Stimulated activated CD4-positive, alpha-beta T cell treated with anti-CD3 and anti-CD28 coated beads, TNF-alpha, amount 100 ng/mL, for 24 hours (primary cell): ENCODE measurements at places on chromosomes 7 and 10.

- no peak for DNase-seq
Observed at GRCh38 chr10:6871128-6871527, 291.1 kb upstream of the PRKCQ start.

GRCh38 chr10:114541081-114541796 lies 116.8 kb downstream of the ABLIM1 start:
- DNase-seq: peak; percentile 41

DNA sequence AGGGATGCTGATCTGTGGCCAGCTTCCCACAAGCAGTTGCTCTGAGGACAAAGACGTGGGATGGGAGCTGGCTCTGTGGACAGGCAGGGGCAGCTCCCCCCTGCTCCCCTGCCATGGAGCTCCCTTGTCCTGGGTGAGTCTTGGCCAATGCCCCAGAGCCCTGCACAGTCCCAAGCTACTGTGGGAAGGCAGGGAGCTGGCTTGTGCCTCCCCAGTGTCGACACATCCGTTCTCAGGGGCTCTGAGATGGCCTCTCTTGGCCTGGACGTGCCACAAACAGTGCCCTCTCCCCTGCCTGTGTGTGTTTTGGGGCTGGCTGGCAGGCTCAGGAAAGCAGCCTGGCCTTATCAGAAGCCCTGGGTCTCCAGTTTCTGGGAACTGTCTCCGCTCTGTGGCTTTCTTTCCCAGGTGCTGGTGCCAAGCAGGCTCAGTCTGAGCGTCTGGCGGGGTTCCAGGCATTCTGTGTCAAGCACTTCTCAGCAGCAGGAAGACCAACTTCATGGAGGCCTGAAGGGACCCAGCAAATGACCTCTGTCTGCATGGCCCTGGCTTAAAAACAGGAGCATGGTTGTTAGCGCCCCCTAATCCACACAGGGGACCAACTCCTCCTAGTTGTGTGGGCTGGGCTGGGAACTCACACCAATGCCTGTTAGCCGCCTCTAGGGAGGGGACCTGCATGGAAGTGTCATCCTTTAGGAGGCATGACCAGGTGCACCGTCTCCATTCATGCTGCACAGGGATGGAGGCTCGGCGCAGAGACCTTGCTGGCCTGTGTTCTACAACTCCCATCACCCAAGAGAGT lies 375.2 kb downstream of the RPS24 start:
- DNase-seq: no peak

GRCh38 chr7:44960011-44960580 lies 18.7 kb downstream of the MYO1G start:
- DNase-seq: no peak

GRCh38 chr10:58331646-58332045 lies 3.2 kb upstream of the UBE2D1 start:
- no peak for DNase-seq

DNA sequence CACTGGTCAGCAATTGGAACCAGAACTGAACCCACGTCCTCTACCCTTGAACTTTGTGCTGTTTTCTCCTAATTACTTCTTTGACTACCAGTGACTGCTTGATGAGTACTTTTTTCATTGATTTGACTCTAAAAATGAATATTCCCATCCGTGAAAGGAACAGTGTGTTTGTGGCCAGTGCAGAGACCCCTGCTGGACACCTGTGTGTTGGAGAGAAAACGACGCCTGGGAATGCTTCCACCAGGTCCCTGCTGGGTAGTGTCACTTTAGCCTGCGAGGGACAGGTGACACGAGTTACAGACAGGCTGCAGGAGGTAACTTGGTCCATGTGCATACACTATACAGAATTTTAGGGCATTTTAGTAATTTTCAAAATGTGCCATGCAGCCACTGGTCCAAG lies 6.8 kb upstream of the GJD4 start:
- DNase-seq: no peak

DNA sequence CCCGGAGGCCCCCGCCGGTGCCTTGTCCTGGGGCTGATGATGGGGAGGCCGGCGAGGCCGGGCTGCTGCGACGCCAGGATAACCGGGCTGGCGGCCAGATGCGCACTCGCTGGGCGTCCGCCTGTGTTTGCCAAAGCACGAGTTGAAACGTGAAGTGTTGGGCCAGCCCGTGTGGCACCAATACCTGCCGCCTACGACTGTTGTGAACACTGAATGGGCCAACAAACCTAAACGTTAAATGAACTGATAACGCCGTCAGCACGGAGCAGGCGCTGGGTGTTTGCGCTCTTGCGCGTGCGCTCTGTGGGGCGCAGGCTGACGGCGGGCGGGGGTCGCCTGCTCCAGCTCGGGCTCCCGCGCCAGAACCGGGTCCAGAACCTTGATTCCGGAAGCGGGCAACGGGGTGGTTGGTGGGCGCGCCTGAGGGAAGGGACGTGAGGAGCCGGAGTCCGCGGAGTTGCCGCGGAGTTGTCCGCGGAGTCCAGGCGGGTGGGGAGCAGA lies 658 bp downstream of the CYP2E1 start:
- DNase-seq: no peak

DNA sequence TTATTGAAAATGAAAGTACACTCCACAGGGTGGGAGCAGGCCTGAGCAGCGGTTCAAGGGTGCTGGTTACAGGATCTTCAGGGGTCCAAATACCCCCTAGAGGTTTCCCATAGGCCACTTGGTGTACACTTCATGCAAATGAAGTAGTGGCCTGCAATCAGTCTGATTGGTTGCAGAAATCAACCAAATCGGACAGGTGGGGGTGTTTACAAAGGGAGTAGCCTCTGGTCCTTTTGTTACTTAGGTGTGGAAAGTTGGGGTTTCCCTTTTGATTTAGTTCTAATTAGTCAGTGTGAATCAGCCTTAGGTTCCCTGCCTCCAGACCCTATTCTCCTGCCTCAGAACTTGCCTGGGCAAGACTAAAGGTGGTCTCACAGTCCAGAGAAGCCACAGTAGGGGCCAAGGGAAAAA lies 49.6 kb downstream of the SYPL1 start:
- DNase-seq: no peak

DNA sequence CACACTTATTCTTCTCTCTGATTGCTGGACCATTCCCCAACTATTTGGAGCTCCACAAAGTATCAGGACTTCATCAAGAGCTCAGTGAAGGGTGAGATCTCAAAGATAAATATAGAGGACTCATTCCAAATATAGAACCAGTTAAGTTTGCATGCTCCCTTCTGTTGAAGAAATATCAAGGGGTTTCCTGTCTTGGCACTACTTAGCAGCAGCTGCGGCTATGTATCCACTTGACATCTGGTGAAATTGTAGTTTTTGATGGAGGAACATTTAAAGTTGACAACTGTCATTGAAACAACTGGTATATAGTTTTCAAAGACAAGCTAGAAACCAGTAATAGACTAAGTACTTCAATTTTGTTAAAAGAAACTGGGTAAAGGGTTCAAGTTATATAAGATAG lies 1.0 kb upstream of the SPAG6 start:
- DNase-seq: no peak

DNA sequence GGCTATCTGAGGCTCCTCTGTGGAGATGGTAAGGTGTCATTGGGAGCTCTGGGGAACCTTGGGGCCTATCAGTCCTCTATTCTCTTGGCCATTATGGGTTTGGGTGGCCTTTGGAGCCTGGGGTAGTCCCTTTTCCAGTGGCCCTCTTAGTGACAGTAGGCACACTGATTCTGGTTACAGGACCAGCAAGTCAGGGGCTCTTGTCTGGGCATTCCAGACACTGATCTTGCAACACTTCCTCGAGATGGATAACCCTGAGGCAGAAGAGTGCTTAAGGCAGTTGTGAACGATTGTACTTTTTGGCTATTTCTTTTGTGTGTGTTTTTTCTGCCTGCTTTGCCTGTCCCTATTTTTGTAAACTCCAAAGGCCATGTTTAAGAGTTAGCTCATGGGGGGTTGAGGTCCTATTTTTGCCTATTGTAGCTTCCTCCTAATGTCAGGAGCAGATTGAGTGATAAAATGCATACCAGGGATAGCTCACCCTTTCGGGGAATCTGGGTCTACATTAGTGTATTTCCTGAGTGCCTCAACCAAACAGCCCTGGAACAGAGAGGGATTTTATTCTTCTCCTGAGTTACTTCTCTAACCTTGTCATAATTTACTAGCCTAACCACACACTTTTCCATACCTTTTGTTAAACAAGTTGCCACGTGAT lies 61.2 kb downstream of the PRKAR2B start:
- DNase-seq: no peak

- DNase-seq: no peak
Observed at GRCh38 chr10:124736491-124737136, 7.6 kb downstream of the FAM53B start.

DNA sequence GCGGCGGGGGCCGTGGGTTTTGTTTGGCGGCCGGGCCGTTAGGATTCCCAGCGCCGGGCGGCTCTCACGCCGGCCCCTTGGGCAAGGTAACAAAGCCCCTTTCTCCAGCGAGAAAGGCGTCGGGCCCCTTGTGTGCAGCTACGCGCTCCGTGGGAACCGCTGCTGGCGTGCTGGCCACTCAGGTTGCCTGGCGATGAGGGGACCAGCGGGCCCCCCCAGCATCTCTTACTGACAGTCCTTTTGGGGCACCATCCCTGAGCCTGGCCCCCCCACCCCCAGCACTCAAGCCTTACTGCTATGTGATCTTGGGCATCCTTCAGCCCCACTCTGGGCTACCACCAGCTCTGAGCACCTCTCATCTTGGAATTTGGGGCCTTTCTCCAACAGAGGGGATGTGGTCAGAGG lies 1.8 kb downstream of the LFNG start:
- no peak for DNase-seq

DNA sequence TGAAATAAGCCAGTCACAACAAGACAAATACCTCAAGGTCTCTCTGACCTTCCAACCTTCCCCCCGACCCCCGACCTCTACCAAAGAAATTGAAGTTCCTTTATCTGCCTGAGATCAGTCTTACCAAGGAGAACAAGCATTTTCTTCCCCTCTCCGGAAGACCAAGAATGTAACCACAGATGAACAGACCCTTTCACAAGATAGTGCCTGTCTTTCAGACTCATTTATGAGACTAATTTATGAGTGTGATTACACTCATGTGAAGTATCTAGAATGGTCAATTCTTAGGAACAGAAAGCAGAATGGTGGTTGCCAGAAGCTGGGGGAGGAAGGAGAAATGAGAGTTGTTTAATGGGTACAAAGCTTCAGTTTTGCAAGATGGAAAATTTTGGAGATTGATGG lies 108.9 kb upstream of the MKLN1 start:
- no peak for DNase-seq

DNA sequence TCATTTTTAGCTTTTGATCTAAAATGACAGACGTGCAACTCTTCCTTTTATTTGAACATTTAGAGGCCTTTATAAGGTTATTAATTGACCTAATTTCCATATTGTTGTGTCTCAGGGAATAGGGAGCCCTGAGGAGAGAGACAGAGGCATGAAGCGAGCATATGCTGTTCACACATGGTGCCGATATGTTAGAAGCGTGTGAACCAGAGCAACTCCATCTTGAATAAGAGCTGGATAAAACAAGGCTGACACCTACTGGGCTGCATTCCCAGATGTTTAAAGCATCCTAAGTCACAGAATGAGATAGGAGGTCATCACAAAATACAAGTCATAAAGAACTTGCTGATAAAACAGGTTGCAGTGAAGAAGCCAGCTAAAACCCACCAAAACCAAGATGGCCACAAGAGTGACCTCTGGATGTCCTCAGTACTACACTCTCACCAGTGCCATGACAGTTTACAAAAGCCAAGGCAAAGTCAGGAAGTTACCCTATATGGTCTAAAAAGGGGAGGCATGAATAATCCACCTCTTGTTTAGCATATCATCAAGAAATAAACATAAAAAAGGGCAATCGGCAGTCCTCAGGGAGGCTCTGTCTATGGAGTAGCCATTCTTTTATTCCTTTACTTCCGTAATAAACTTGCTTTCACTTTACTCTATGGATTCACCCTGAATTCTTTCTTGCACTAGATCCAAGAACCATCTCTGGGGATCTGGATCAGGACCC lies 80.1 kb downstream of the SEC61G start:
- DNase-seq: no peak

DNA sequence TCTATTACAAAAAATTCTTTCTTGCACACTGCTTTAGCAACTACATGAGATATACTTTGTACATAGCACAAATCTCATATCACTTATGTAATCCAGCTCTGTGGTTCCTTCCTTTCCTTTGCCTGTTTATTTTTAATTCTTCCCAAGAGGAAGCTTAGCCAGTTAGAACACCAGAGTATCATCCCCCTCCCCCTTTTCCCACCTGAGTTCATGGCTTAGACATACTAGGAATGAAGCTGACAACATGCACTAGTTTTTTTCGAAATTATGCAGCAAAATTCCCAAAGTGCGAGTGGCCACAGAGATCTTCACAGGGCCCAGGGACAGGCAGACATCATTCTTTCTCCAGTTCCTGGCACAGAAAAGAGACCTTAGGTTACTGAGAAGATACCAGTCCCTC lies 17.8 kb downstream of the CAV1 start:
- no peak for DNase-seq

- no peak for DNase-seq
Observed at GRCh38 chr10:9038146-9038714, 983.7 kb downstream of the GATA3 start.

- no peak for DNase-seq
Observed at GRCh38 chr7:91250706-91251105, 13.5 kb upstream of the FZD1 start.

DNA sequence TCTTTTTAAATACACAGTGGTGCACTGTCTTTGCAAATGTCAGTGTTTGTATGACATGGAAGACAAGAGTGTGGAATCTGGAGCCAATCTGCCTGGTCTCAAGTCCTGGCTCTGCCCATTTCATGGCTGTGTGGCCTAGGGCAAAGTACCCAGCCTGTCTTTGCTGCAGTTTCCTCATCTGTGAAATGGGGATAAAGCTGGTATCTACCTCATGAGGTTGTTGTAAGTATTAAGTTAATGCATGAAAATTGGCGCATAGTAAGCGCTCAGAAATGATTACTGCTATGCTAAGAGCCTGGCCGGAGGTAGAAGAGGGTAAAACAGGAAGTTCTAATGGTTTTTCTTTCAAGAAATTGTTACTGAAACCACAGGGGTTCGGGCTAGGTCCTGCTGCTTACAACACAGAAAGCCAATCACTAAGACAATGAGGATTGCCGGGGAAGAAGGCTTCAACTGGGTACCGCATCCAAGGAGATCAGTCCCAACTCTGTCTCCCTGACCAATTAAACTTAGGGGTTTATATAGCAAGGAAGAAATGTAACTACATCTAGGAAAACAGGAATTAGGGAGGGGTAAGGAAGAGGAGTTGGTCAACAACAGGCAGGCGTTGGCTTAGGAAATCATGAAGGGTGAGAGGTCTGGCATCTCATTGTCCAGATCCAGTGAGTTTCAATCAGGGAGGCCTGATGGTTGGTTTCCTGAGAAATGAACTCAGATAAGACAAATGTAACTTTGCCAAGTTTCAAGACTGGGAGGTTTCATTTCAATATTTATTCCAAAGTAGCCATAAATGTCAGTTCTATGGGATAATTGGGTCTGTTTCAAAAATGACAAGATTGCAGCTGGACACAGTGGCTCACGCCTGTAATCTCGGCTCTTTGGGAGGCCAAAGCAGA lies 57.0 kb downstream of the CHST3 start:
- no peak for DNase-seq

- DNase-seq: peak; percentile 65
Observed at GRCh38 chr10:101889256-101890210, 45.9 kb upstream of the KCNIP2 start.

- DNase-seq: no peak
Observed at GRCh38 chr10:14625765-14626525, 148.8 kb downstream of the FAM107B start.
